Omental fat pad (tissue), 4 donors: ENCODE measurements at places on chromosomes 1 and 21. TPM values are rescaled to one million over a fixed set of nuclear protein-coding genes. Genes with fewer than 3 reads are reported as not detected.

- no peak for DNase-seq
Observed at GRCh38 chr1:238186887-238187574, 296.3 kb upstream of the ZP4 start.

DNA sequence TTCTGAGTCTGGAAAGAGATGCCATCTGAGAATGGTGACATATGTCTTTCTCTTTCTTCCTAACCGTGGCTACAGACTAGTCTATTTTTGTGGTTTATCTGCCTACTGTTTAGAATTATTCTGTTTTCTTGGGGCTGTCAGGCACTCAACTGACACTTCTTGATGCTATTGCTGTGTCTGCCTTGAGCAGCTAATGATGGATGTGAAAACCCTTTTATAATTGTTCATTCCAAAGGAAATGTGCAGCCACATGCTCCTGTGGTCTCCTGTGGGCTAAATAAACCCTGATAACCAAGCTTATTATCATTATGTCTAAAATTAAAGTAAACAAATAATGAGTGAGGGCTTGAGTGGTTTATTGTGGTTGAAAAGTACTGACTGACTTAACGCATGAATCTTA lies 52.7 kb upstream of the CXADR start:
- no peak for DNase-seq

DNA sequence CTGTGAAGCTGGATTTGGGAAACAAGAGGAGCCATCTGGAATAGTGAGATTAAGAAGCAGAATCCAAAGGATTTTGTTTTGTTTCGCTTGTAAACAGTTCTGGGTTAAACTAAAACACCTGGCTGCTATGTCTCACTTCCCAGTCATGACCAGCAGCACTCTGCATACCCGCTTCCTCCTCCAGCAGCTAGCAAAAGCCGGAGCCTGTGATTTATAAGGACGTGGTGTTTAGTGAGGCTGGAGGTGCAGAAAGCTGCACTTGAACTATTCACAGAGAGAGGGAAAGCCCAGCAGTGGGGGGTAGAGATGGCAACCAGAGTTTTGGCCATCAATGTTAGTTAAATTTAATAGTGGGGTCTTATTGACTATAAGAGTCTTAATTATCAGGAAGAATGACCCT lies 240.2 kb downstream of the AJAP1 start:
- DNase-seq = no peak

DNA sequence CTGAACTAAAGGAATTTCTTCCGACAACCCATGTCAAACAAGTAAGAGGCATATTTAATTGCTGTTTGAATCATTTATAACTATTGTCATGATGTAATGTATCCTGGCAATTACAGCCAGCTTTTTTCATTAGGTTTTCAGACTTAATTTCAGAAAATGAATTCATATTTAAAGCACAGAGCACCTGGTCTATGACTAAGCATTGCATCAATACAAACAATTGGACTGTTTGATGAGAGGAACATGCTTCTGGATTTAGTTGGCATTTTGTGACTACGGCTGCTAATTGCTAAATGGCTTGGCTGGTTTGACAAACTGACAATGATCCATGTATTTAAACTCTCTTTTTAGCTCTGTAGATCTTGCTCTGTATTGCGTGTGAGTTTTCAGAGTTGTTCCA lies 853.4 kb downstream of the NCAM2 start:
- DNase-seq = no peak

DNA sequence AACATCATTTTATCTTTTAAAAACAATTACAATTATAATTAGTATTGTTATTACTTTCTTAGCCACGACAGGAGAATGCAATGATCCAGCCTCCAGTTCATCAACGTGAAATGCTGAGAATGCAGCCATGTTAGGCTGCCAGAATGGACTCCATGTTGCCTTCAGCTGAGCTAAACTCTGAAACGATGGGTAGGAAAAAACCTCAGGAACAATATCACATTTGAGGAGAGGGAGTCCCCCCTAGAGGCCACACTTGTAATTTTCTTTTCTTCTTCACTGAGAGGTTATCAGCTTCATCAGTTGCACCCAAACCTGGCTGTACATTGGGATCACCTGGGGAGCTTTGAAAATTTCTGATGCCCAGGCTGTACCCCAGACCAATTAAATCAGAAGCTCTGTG lies 34.6 kb upstream of the DNAH14 start:
- DNase-seq = no peak

GRCh38 chr21:17402937-17403336 lies 109.9 kb upstream of the CXADR start:
- DNase-seq = no peak

DNA sequence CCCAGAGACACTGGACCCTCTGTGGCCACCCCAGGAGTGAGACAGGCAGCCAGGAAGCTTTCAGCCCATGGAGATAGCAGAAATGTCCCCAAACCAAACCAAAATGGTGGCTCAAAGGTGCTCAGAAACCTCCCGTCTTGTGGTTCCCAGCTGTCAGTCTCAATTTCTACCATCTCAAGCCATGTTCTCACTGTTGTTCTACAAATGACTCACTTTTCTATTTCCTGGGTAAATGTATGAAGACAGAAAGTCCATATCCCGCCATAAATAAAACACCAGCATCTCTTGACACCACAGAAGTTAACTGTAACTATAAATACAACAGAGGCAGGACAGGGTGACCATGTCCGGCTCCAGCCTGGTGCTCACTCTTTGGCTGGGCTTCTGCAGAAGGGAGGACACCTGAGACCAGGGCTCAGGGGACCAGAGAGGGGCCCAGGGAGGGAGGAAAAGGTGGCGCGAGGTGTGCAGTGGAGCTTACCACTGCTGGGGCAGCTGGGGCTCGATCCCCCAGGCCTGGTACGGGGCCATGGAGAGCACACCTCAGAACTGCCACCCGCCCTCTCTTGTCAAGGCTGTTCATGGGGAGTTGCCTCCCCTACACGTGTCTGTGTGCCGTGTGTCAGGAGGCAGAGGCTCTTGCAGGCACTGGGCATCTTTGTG lies 43.6 kb downstream of the EPHB2 start:
- no peak for DNase-seq

The VWA1 gene
- 10.4 TPM for total RNA-seq

The TNFAIP8L2 gene
- total RNA-seq = 14.8 TPM
